HepG2 (cell line): ENCODE measurements at places on chromosomes 2 and 18.

DNA sequence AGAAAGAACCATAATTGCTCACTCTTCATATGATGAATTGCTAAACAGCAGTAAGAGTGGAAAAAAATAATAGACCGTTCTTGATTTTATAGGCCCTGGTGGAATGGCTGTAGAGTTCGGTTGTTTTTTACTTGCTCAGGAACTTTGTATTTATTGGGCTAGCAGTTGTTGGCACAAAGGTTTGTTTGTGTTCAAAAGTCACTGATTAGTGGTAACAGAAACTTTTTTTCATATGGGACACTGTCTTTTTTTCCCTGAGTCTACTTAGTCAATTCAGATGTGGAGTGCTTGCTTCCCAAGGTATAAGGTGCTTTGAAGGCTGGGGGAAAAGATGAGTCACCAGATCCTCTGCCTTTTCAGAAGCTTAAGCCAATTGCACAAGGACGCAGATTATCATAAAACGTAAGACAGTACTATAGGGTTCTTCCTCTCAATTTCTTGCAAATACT lies 25.8 kb downstream of the PHLPP1 start:
- DNase-seq: peak; percentile 93

GRCh38 chr2:168256448-168256847 lies 9.1 kb upstream of the STK39 start:
- peak; percentile 78 for DNase-seq

DNA sequence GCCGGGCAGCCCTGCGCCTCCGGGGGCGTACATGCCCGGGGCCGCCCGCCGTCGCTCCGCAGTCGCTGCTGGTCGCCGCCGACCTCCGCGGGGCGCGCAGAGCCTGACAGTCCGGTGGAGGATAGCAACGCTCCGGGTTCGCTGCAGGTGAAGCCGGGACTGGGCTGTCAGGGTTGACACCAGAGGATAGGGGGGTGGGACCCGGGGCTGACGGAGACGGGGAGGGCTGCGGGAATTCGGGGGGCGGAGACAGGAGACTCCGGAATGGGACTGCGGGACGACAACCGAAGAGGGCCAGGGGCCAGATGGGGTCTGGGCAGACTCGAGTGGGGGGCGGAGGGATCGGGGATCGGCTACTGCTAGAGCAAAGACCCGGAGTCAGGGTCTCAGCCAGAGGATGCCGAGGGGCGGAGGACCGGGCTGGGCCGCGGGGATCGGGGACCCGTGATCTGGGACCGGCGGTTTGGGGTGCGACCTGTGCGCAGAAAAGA lies 403 bp downstream of the TMEM127 start:
- peak; percentile 23 for DNase-seq

GRCh38 chr18:22177327-22177871 lies 8.0 kb downstream of the GATA6 start:
- no peak for DNase-seq

GRCh38 chr18:74139888-74140287 lies 7.7 kb downstream of the FBXO15 start:
- no peak for DNase-seq

DNA sequence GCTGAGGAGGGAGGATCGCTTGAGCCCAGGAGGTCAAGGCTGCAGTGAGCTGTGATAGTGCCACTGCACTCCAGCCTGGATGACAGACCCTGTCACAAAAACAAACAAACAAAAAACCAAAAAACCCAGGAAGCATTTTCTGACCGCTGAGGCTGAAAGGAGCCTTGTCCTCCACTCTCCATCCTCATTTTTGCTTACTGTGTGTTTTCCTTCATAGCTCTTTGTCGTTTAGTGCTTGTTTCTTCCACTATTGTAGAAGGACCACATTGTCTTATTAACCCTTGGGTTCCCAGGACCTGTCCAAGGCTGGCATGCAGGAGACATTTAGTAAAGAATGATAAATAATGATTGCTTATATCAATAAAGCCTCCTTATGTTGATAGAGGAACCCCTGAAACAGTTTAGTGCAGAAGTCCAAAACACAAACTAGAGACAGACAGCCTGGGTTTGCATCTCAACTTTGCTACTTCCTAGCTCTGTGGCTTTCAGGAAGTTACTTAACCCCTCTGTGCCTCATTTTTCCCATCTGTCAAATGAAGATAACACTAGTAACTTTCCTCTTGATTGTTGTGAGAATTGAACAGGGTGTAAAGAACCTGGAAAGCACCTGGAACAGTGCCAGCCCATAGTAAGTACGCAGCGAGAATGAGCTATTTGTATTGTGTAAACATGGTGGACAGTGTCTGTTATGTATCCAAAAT lies 126.0 kb downstream of the LPIN1 start:
- DNase-seq: no peak

DNA sequence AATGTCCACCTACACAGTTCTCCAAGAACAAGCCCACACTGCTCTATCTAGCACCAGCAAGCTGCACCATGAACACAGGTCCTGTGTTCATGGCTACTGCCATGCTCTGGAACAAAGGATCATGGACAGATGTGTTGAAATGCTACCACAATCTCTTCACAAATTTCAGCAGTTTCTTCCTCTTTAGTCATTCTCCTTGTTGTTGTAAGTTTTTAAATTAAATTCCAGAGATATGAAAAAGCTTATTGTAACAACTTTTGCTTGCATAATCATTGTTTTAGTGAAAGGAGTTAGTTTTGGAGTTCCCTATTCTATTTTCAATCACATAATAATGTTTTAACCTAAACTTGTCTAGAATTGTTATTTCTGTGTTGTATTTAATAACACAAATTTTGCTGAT lies 17.2 kb upstream of the NAPG start:
- no peak for DNase-seq

DNA sequence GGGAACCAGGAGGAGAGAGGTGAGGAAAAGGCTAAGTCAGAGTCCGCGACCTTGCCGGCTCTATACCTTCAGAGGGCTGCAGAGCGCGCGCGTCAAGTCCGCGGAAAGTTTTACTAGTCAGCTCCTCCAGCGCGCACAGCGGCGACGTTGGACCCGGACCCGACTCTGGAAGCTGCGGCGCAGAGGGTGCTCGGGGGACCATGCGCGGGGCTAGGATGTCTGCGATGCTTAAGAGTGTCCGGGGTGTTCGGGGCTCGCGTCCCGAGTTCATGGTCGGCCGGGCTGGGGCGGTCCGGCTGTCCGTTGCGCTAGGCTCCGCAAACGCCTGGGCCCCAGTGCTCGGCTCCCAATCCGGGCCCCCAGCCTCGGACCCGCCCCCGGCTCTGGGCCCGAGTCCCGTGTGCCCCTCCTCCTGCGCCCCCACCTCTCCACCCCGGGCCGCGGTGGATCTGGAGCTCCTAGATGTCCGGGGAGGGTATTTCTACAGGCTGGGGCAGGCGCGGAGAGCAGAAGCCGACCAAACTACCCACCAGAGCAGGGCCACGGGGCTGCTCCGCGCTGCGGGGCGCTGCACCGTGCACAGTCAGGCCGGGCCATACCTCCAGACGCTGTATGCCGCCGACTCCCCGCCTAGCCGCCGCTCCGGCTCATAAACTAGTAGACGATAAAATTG lies at the start of gene LBX2:
Gene LBX2 (minus strand): TSS at position 337 of the 673 bp plus-strand sequence. CDS start 66 bp downstream, at position 271.
- no peak for DNase-seq

DNA sequence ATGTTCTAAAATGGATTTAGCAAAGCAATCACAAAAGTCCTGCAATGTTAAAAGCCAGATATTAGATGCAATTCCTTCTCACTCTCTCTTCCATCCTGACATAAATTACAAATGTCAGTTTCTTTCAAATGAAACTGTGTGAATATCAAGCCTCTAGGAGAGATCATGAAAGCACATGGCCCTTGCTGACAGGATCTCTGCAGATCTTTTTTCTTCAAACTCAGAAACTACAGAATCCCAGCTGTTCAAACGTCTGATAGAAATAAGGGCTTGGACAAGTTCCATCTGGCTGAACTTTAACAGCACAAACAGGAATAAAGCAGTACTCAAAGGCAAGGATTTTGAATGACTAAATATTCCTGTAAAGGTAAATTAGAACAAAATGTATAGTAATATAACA lies 47.6 kb downstream of the PDE1A start:
- DNase-seq: no peak

- peak; percentile 13 for DNase-seq
These were observed 318.9 kb upstream of the SYT4 start for GRCh38 chr18:43596105-43596712.

GRCh38 chr2:201448701-201449100 lies 2.6 kb downstream of the TRAK2 start:
- DNase-seq: no peak

DNA sequence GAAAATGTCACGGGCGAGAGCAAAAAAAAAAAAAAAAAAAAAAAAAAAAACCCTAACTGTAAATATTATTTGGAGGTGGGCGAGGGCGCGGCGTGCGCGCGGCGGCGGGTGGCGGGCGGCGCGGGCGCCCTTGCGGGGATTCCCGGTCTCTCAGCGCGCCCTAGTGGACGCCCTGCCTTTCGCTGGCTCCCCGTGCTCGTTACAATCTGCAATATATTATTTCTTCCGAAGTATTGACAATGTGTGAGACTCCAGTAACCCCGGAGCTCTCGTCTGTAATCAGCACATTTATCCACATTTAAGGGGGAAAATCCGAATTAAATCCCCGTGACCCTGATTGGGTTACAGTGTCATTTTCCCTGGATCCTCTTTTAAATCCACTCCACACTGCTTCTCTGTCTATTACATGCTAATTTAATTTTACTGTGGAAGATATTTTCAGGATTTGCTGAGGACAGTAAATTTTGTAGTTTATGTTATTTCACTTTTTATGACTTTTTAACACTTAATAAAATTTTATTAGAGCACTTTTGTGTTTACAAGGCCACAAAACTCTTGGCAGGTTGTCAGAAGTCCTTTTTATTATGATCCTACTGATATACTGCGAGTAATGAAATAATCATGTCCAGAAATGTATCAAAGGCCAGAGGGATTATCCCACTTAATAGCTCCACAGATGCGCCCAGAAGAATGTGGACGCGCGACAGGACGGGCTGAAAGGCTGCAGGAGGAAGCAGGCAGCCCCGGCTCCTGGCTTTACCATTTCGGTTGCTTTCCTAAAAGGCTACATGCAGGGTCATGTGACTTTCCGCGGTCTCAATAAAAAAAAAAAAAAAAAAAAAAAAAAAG lies 369.1 kb downstream of the MTX2 start:
- peak; percentile 15 for DNase-seq

- DNase-seq: no peak
These were observed 170.7 kb upstream of the NRP2 start for GRCh38 chr2:205511641-205512040.

GRCh38 chr18:22186484-22186971 lies 17.1 kb downstream of the GATA6 start:
- no peak for DNase-seq

DNA sequence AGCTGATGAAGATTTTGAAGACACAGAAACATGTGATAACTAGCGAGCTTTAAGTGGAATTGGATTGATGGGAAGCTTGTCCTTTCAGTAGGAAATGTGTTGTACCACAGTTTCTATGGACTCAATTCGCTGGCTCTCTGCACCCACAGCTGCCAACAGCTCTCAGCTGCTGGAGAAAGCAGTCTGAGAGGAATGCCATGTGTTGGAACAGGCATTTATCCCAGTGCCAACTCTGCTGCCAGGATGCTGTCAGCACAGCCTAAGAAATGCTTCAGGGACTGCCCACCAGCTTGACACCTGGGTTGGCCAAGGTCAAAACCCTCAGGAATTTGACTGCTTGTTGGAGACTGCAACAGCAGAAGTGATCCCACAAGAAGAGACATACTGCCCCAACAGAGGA lies 193.0 kb upstream of the THSD7B start:
- no peak for DNase-seq

- no peak for DNase-seq
These were observed 273.5 kb downstream of the CDH20 start for GRCh38 chr18:61606759-61607158.

DNA sequence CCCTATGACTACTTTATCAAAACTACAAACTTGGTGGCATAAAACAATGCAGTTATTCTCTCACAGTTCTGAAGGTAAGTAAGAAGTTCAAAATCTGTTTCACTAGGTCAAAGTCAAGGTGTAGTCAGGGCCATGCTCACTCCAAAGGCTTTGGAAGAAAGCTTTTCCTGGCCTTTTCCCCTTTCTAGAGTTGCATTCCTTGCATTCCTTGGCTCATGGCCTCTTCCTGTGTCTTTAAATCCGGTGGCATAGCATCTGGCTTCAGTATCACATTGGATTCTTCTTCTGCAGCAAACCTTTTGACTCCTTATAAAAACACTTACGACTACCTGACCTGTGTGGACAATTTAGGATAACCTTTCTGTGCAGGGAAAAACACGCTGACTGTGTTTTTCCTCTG lies 543.5 kb upstream of the HNMT start:
- DNase-seq: peak; percentile 3

GRCh38 chr2:231530099-231531011 lies at the start of gene NMUR1:
Gene NMUR1, minus strand, starts transcription at chr2:231530445. Its CDS starts 84 bp downstream, at chr2:231530361.
- DNase-seq: no peak
